Head of caudate nucleus (tissue), 42 donors: ENCODE measurements at places on chromosomes 7 and 10.

DNA sequence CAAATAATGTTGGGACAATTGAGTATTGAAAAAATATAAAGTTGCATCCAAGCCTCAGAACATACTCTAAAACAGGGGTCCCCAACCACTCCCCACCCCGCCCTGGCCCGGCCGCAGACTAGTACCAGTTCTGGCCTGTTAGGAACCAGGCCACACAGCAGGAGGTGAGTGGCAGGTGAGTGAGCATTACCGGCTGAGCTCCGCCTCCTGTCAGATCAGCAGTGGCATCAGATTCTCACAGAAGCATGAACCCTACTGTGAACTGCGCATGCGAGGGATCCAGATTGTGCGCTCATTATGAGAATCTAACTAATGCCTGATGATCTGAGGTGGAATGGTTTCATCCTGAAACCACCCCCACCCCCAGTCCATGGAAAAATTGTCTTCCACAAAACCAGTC, 19.4 kb downstream of the HIPK2 start:
- no peak for DNase-seq

DNA sequence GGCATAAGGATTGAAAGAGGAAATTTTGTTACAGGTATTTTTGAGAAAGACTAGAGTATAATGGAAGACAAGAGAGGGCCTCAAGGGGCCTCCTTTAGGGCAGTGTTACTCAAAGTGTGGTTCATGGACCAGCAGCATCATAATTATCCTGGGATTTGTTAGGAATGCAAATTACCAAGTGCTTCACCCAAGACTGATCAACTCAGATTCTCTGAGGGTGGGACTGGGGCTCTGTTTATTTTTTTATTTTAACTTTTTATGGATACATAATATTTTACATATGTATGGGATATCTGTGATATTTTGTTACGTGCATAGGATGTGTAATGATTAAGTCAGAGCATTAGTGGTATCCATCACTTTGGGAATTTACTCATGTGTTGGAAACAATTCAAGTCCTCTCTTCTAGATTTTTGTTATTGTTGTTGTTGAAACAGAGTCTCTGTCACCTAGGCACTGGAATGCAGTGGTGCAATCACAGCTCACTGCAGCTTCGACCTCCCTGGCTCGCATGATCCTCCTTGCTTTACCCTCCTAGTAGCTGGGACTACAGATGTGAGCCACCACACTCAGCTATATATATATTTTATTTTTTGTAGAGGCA, 2.2 kb upstream of the KCTD7 start:
- DNase-seq = no peak

DNA sequence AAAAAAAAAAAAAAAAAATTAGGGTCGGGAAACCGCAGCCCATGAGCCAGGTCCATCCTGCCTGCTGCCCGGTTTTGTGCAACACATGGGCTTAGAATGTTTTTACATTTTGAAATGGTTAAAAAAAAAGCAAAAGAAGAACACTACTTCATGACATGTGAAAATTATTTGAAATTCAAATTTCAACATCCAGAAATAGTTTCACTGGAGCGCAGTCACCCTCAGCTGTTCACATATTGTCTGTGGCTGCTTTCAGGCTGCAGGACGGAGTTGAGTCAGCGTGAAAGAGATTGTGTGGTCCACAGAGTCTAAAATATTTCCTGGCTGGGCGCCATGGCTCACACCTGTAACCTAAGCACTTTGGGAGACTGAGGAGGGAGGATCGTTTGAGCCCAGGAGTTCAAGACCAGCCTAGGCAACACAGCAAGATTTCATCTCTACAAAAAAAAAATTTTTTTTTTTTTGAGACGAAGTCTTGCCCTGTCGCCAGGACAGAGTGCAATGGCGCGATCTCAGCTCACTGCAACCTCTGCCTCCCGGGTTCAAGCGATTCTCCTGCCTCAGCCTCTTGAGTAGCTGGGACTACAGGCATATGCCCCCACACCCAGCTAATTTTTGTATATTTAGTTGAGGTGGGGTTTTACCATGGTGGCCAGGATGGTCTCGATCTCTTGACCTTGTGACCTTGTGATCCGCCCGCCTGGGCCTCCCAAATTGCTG, 63.9 kb upstream of the ECHDC3 start:
- no peak for DNase-seq

GRCh38 chr10:74896788-74897527, 70.6 kb downstream of the KAT6B start:
- DNase-seq = no peak

- peak; percentile 69 for DNase-seq
Measured at GRCh38 chr10:48289501-48290238, 15.2 kb upstream of the FRMPD2 start.

DNA sequence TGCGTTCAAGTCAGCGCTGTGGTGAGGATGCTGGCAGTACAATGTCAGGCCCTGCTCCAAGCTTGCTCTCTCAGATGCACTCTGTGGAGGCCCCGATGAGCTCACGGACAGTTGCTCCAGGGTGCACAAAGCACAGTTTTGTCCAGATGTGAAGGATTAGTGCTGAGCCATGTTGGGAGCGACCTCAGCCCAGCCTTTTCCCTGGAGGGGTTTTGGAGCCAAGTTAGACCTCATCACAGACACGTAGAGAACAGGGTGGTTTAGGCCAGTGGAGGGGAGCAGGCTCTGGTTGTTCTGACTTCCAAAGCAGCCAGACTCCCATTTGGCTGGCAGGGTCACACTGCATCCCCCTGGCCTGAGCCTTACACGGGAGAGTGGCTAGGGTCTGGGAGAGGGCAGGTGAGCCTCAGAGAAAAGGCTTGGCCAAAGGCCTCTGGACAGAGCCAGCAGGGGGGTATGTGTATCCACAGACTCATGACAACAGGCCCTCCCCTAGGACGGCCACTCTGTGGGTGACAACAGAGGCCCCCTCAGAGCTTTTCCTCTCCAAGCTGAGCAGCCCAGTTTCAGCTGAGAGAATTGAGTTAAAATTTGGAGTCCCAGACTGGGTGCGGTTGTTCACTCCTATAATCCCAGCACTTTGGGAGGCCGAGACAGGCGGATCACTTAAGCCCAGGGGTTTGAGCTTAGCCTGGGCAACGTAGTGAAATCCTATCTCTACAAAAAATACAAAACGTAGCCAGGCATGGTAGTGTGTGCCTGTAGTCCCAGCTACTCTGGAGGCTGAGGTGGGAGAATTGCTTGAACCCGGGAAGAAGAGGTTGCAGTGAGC, 4.7 kb downstream of the PLAC9 start:
- no peak for DNase-seq

- DNase-seq = no peak
Measured at GRCh38 chr7:16051561-16052255, 365.2 kb upstream of the MEOX2 start.

DNA sequence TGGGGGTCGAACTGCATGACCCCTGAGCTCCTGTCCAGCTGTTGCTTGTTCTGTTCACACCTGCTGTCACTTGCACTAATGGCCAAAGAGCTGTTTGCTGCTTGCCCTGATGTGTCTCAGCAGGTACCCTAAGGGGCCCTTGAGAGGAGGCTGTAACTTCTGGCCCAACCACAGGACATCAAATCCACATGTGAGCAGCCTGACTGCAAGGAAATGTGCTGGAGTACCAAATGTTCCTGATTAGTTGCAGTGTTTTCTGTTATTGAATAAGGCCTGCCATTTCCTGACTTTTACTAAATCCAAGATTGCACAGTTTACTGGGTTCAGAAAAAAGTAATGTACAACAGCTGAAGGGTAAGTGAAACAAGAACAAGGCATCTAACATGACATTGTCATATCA, 91.7 kb upstream of the IL6 start:
- no peak for DNase-seq

- no peak for DNase-seq
Measured at GRCh38 chr10:32376771-32377170, 29.8 kb upstream of the EPC1 start.

DNA sequence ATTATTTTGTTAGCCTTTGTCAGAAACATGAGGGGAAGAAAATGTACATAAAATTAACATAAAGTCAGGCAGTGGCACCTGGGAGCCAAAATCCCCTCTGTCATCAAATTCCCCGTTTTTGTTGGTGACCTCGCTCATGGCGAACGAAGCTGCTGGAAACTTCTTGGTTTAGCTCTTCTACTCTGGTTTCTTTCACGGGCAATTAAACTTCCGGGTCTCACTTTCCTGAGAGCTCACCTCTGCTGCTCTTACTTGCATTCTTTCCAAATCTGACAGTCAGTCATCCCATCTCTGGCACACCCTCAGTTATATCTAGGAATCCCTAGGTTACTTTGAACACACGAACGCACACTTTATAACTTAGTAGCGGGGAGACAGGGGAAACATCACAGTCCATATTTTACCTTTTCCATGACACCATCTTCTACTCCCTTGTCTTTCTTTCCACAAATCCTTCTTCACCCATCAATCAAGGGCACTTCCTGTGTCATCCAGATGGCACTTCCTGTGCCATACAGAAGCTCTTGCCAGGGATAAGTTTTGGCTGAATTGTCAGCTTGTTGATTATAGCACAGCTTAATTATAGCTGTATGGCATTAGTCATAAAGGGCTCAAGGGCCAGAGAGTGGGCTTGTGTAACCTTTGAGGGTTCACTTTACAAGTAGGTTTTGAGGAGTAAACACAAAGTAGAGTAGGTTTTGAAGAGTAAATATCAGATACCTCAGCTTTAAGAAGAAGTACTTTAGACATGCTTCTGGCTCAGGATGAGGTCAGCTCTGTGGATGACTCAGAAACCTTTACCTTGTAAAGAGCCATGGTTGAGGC, 105.1 kb downstream of the GATA3 start:
- no peak for DNase-seq

DNA sequence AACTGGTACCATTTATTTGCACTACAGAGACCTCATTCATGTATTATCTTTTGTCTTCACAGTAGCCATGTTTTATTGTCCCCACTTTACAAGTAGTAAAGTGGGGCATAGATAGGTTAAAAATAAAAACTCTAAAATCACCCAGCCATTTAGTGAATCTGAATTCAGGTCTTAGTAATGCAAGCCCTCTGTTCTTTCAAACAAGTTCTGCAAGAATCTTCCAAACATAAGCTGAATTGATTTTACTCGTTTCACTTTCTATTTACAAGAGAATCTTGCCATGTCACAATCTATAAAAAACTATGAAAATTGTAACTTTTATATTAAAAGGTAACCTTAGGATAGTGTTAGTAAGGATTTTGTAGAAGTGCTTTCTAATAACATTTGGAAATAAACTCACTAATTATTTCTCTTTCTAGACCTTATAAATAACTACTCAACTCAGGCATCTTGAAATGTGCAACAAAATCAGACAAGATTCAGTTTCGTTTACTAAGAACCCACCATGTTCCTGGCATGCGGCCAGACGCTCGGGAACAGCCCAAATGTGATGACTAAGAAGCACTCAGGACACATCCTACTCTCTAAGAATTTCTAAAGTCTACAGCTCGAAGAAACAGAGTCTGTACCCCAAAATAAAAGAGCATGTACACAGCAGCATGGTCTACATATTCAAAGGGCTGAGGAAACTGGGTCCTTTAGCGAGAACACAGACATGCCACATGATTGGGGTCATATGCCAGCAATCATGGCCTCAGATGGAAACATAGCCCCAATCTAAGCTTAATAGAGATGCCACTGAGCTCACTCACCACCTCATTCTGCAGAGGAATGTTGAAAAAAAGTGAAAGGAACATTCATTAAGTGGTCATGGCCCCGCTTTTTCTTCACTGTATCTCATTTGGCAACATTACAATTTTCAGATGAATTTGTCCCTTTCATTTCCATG, 167.6 kb downstream of the AMPH start:
- no peak for DNase-seq

DNA sequence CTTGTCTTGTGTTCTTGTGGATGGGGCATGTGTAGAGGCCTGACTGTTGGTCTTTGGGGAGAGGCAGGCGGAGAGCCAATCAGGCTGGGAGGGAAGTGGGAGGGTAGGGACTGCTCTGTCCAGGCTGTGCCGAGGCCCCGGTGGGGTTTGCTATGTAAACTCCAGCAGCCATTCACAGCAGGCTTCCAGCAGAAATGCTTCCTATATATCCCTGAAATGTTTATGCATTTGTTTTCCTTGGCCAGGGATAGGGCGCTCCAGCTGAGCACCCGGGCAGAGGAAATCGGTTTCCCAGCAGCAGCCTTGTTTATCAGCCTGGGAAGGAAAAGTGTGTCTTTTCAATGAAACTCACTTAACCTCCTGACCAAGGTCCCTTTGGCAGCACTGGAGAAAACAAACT, 18.3 kb upstream of the AQP1 start:
- DNase-seq = no peak

- DNase-seq = no peak
Measured at GRCh38 chr7:42502022-42502421, 265.0 kb upstream of the GLI3 start.

DNA sequence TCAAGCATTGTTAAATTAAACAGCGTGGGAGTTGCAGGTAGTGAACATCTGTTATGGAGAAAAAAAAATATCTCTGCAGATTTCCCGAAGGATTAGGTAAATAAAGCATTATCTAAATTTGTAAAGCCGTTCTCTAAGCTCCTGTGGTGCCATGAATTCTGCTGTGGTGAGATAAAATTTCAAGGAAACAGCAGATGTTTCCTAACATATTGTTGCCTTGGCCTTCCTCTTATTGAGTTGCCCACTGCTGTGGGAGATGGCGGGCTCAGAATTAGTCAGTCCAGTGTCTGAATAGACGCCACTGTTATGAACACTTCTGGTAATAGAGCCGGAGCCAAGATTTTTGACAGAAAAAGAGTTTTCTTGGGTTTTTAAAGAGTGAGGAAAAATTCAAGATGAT, 82.6 kb upstream of the ELMO1 start:
- DNase-seq = no peak

- DNase-seq = no peak
Measured at GRCh38 chr7:101901661-101902491, 84.5 kb downstream of the CUX1 start.

- no peak for DNase-seq
Measured at GRCh38 chr7:50101873-50102272, 8.8 kb upstream of the ZPBP start.

GRCh38 chr10:49488056-49488717, 50.7 kb downstream of the ERCC6 start:
- DNase-seq = no peak

DNA sequence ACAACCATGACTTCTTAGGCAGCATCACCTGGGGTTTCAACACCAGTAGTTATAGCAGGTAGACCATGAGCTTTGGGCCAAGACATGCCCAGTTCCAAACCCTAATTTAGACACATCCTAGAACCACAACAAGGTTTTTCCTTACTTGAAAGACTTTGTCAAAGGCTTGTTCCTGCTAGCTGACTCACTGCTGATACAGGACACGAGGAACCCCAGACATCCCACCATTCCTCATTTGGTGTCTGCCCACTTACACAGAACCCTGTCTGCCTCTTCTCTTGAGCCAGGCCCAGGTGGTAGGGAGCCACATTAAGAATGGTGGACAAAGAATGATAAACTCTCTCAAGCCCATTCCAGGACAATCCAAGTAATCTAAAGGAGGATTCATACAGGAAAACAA, 109.0 kb downstream of the CCDC71L start:
- no peak for DNase-seq

DNA sequence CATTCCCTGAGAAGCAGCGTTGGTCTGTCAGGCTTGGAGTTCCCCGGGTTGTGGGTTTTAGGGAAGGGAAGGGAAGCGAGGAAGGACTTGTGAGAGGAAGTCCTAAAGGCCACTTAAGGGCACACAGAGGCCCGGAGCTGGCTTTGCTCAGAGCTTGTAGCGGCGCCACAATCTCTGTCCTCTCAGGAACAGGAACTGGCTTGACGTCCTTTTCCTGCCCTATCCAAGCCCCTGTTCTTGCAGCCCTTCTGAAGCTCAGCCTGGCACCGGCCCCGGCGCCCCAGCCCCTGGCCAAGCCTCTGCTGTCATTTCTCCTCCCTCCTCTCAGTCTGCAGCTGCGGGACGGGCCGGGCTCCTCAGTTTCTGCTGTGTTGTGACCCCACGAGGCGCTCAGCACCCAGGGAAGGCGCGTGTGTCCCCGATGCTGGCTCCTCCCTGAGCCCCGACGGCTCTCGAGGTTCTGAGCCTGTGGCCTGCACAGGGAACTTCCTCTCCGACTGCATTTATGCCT, at the start of gene GIMAP8:
TSS of gene GIMAP8 (plus strand) at position 140 of the 511 bp plus-strand sequence. CDS start 16,069 bp downstream, outside the sequence.
- peak; percentile 31 for DNase-seq
